ENCODE measurements at places on chromosomes 5 and 9.

- DNase-seq, result no peak
These were observed 215.2 kb downstream of the COMMD10 start for GRCh38 chr5:116299746-116300640.

DNA sequence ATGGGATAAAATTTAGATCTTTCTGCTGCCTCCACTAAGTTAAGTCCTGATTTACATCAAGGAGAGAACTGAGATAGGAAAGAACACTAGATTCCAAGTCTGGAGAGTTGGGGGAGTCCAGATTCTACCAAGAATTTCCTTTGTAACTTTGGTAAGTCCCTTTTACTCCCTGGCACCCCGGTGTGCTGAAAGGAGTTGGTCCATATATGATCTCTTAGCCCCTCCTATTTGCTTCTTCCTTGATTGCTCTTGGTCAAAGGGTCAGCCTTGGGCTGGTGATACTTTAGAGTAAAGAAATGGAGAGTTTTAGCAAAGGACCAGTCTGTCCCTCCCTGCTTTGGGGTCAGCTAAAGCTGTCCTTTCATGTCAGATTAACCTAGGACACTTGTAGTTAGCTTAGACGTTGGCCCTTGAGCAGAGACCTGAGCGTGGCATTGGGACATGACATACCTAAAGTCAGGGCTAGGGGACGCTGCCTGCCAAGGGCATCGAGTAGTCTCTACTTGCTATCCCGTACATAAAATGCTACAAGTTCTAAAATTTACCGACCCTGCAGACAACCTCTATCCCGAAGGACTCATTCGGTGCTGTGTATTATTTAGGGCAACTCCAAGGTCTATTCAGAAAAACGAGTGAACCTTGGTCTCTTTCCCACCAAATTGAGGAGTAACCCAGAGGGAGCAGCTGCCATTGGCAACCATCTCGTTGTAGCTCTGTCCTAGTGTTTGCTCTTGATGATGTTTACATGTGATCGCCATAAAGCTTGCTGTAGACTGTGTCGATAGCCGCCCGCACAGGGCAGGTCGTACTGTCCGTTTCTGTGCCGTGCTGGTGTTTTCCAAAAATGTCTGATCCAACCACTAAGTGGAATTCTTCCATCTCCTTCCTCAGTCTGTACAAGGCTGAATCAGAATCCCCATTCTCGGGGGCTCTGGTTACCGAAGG lies 94.4 kb downstream of the PDE6A start:
- DNase-seq, result no peak

DNA sequence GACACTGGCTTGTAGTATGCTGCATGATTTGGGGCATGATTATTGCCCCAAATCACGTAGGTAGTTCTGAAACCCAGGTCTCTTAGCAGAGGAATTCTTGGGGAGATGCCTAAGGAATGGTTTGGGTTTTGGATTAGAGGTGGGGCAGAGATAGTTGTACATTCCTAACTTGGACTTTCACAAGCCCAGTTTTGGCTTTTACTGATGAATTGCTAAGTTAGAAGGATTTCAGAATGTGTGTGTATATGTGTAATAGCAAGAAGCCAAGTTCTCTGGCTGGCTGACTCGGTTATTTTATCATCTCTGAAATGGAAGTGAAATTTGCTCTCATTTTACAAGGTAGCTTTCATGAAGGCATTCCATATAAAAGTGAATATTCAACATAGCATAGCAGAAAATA lies 23.8 kb upstream of the ZNF131 start:
- DNase-seq, result no peak

DNA sequence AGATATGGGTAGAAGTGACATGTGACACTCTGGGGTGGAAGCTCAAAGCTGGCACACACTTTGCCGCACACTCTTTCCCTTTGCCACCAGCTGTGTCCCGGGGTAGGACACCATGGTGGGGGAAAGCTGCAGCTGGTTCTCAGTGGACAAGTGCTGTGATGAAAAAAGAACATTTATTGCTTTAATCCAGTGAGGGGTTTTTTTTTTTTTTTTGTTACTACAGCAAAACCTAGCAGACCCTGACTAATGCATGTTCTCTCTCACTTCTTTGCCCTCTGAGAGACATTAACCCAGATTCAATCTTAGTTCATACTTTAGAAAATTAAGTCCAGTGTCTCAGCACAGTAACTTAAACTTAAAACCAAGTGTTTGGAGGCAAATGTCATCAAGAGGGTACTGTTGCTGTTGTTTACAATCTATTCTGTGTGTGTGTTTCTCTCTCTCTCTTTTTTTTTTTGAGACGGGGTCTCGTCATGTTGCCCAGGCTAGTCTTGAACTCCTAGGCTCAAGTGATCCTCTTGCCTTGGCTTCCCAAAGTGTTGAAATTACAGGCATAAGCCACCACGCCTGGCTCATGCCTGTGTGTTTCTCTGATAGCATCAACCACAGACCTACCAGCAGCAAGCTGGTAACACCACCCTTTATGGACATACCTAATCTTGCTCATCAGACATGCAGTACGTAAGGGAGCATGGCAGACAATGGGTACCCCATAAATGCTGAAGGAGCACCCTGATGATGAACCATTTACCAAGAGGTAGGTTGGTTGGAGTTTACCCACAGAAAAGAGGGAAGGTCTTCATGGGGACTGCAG lies 84.7 kb upstream of the TBC1D2 start:
- DNase-seq, result no peak

- no peak for DNase-seq
These were observed 317.6 kb downstream of the IRX1 start for GRCh38 chr5:3913279-3913678.

GRCh38 chr9:642014-642413 lies 199.5 kb upstream of the DMRT1 start:
- no peak for DNase-seq

Measured in NCI-H1436 treated with DMSO at 0.1 percent for 48 hours (cell line).